Activated CD4-positive, alpha-beta T cell treated with anti-CD3 and anti-CD28 coated beads for 24 hours (primary cell): ENCODE measurements at places on chromosomes 2 and 18.

DNA sequence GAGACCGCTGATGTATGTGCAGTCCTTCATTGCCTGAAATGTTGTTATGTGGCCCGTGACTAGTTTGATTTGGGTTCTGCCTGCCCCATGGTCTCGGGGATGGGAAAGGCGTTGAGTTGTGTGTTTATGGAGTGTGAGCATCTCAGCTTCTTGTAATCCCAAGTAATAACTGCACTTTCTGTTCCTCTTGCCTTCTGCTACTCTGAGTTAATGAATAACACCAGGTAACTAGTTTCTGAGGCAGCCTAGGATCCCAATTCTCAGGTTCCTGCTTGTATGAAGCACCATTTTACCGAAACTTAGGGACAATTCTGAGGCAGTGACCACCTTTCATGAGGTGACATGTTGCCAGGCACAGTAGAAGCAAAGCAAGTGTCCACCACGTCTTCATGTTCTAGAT lies 170.0 kb downstream of the ALK start:
- no peak for DNase-seq

DNA sequence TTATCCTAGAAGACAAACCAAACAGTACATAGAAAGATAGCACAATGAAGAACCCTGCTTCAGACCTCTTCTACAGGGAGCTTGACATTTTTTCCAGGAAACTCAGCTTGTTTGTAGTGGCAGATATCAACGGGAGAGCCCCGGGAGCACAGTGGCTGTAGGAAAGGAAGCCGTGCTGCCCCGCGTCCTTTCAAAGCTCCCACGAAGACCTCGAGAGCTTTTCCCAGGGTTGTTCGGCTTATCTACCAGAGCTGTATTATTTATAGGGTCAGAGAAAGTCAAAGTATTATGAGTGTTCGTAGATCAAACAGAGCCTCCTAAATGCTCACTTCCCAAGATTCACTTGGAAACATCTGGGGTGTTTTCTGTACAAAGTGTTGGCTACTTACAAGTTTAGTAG lies 167.1 kb upstream of the COPS8 start:
- DNase-seq, result no peak

DNA sequence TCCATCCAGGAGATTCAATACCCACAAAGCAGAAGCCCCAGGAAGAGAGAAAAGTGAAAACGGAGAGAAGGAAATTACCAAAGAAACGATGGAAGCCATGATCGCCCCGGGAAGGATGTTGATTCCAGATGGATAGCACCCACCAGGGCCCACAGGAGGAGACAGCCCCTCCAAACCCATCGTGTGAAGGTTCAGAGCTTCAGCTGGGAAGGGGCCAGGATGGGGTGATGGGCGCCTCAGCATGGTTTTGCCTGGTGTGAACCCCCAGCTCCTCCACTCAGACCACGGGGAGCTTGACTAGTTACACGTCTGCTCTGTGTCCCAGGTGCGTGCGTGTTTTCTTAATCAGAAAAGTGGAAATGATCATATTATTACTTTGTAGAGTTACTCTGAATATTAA lies 264.5 kb downstream of the EIPR1 start:
- no peak for DNase-seq

DNA sequence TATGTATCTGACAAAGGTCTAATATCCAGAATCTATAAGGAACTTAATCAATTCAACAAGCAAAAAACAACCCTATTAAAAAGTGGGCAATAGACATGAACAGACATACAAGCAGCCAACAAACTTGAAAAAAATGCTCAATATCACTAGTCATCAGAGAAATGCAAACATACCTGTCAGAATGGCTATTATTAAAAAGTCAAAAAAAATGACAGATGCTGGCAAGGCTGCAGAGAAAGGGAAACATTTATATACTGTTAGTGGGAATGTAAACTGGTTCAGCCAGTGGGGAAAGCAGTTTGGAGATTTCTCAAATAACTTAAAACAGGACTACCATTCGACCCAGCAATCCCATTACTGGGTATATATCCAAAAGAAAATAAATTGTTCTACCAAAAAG lies 21.6 kb downstream of the SESTD1 start:
- no peak for DNase-seq

- no peak for DNase-seq
Measured at GRCh38 chr2:120446236-120447126, 100.5 kb downstream of the INHBB start.

GRCh38 chr2:67289921-67290371 lies 107.2 kb upstream of the ETAA1 start:
- no peak for DNase-seq

GRCh38 chr2:230011617-230012016 lies 57.1 kb downstream of the SLC16A14 start:
- no peak for DNase-seq

GRCh38 chr2:26522325-26522724 lies 44.4 kb upstream of the OTOF start:
- no peak for DNase-seq

- peak; percentile 75 for DNase-seq
Measured at GRCh38 chr2:113173542-113174375, at the start of gene PSD4. Gene PSD4, plus strand, starts transcription at chr2:113173971. Its CDS starts 8,486 bp downstream, at chr2:113182457.

- no peak for DNase-seq
Measured at GRCh38 chr2:218244204-218244603, 16.6 kb upstream of the GPBAR1 start.

DNA sequence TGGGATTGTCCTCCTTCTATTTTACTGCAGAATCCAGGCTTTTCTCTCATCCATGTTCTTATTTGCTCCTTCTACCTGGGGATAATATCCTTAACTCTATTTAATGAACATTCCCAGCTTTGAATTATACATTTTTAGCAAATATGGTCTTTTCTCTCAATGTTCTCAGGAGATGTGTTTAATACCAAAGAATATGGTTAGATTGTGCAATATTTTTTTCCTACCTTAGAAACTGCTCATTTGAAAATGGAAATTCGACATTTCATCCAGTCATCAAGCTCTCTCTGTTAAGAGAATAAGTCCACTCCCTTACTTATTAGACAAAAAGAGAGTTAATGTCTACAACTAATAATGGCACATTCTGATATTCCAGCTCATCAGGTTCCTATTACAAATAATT lies 160.4 kb upstream of the GULP1 start:
- no peak for DNase-seq

GRCh38 chr2:191243154-191243553 lies 2.0 kb upstream of the MYO1B start:
- DNase-seq, result no peak

DNA sequence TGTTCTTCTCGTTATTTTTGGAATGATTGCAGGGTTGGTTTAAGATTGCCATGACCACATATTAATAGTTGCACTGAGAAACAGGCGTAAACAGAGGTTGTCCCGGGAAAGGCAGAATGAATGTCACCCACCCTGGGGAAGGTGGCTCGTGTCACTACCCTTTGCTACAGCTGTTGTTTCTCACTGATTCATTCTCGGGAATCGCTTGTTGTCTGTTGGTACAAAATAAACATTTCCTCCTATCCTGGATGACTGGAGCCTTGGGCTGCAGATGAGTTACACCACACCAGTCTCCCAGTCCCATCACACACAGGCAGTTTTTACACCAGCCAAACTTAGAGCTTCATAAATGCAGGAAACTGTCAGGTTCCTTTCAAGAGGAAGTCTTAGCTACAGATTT lies 216.7 kb downstream of the GBX2 start:
- no peak for DNase-seq

DNA sequence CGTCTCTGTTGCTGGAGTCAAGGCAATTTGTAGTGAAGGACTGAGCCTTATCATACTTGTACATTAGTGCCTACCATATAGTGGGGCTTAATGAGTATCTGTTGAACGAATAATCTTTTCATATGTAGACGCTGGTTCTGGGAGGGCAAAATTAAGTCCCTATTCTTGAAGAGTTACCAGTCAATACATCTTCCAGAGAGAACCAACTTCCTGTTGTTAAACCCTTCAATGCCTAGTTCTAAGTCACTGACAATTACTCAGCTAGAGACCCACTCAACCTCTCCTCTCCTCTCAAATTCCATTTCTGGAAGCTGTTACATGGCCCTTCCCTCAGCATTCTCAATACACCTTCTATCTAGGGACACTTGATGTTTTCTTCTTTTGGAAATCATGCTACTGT lies 1.1 kb upstream of the MOB4 start:
- DNase-seq, result no peak

- DNase-seq, result no peak
Measured at GRCh38 chr18:9726936-9727335, 18.8 kb downstream of the RAB31 start.

- DNase-seq, result no peak
Measured at GRCh38 chr18:39190508-39190907, 1624.9 kb upstream of the CELF4 start.

DNA sequence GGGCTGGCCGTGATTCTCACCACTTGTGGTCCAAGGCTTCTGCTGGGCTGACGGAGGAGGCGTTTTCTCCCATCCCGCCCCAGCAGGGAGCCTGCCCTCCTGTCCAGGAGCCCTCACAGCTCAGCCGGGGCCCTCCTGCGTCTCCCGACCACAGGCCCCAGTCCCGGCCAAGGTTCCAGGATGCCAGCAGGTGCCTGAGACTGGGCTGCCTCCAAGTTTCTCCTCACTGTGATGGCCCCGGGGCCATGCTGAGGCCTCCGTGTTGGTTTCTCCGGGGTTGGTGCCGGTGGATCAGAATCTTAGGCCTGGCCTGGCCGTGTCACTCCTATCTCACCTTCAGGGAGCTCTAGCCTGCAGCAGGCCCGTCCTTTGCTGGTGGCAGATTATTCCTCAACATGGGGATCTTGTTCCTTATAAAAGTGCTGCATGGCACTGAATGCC lies 5.9 kb downstream of the KCNG2 start:
- no peak for DNase-seq

DNA sequence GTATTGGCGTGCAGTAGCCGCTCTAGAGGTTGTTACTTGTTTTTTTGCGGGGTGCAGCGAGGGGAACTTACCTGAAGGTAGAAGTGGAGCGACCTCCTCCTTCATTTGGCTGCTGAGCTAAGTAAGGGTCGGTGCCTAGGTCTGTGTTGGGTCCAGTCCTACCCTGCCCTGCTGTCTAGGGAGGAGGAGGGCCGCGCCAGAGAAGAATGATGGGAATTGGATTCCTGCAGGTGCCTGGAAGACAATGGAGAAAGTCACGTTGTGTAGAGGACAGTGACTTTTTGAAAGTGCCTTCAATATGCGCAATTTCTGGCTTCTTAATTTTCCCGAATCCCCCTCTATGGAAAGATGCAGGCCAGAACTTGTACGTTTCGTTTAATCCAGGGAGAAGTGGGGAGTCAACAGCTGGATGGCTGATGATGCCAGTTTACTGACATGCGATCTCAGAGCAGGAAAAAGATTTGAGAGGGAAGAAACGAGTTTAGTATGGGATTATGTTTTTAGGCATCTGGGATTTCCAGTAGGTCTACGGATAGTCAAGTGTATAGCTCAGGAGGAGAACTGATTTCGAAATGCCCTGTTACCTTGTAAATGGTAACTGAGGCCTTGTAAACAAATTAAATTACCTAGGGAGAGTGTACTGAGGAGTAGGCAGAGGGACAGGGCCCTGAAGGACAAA lies 653 bp downstream of the MRPS9 start:
- DNase-seq, result no peak

GRCh38 chr18:27005589-27005988 lies 140.1 kb upstream of the AQP4 start:
- DNase-seq, result no peak

DNA sequence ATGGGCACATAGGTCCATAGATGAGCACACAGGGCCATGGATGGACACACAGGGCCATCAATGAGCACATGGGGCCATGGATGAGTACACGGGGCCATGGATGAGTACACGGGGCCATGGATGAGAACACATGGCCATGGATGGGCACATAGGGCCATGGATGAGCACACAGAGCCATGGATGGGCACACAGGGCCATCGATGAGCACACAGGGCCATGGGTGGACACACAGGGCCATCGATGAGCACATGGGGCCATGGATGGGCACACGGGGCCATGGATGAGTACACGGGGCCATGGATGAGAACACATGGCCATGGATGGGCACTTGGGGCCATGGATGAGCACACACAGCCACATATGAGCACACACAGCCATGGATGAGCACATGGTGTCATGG lies 192.6 kb upstream of the HDAC4 start:
- no peak for DNase-seq

DNA sequence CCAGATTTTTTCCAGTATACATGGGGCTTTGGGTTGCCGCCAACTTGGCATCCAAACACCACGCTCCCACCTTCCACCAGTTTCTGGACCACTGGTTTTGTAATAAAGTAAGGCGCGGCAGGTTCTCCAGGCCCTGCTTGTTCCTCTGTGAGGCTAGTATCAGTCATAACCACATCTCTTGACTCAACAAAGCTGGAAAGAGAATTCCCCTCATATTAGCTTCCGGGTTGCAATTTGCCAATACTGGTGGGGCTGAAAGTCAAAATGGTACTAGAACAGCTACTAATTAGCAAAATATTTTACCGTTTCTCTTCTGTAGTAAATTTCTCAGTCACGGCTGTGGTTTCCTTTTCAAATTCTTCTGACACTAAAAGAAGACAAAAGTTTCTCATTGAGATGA lies 25.0 kb downstream of the TTN start:
- no peak for DNase-seq

DNA sequence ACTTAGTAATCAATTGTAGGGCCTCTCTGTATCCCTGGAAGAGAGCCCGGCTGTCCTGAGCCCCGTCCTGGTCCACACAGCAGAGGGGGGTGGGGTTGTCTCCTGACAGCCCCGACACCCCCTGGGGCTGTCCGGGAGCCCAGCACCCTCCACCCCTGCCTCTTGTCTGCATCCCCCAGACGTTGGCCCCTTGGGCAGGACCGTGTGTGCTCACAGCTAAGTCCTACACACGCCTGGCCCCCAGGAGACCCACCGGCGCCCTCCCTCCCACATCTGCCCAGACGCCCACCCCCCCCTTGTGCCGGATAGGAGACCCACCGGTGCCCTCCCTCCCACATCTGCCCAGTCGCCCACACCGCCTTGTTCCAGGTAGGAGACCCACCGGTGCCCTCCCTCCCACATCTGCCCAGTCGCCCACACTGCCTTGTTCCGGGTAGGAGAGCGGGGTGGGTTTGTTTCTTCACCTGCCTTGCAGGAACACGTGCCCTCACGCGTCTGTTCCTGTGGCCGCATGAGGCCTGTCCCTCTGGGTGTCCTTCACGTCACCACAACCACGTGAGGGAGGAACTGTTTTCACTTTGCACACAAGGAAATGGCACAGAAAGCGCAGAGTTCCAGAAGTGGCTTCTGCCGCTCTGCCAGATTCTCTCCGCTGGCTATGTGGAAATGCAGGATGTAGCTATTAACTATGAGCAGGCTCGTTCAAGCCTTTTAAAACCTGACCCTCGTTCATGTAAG lies 61.1 kb upstream of the NFATC1 start:
- no peak for DNase-seq

DNA sequence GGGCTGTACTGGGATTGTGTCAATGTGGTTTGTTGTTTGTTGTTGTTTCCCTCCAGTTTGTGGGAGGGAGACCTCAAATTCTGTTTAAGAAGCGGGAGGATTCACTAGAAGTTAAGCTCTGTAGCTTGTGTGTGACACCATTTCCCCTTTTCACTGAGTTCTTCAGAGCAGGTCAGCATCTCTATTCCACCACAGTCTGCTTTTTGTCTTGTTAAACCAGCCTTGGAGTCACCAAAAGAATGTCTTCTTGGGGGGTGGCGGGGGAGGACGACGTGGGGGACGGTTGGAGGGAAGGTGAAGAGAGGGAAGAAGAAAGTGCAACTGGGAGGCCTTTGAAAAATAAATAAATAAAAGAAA lies 2.3 kb upstream of the BCL11A start:
- no peak for DNase-seq
